T-helper 17 cell (primary cell): ENCODE measurements at places on chromosomes 4 and X. TPM values are rescaled to one million over a fixed set of nuclear protein-coding genes. Genes with fewer than 3 reads are reported as not detected.

ETNPPL gene
- total RNA-seq: not detected

PPP1R2C gene
- not detected for total RNA-seq

CT45A5 gene
- not detected for total RNA-seq

TLR7 gene
- total RNA-seq: 0.42 TPM

DGAT2L6 gene
- not detected for total RNA-seq

IL13RA2 gene
- total RNA-seq: not detected

MUC7 gene
- total RNA-seq: not detected

SYTL4 gene
- total RNA-seq: 8.2 TPM
